NCI-H2107 (cell line): ENCODE measurements at places on chromosomes 2 and 18.
A peak's percentile ranks its signal among the peaks of the same experiment; 100 is the strongest.

DNA sequence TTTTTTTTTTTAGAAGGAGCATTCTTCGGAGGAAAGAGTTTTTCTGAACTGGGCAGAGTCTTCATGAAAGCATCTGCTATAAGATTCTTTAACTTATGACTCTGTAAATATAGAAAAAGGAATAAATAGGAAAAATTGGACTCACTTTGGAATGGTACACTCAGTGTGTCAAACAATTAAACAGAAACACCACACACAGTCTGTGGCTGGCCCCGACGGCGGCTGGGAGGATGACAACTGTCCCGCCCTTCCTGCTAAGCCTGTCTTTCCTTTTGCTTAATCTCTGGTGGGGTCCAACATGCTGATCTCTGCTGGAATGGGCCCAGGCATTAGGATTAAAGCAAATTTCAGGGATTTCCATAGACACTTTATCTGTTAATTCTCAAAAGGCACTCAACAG, 12.5 kb upstream of the RAB31 start:
- DNase-seq = no peak

GRCh38 chr2:210252699-210253606, 27.7 kb upstream of the ACADL start:
- DNase-seq = no peak

GRCh38 chr2:75090770-75091515, 108.4 kb downstream of the TACR1 start:
- no peak for DNase-seq

DNA sequence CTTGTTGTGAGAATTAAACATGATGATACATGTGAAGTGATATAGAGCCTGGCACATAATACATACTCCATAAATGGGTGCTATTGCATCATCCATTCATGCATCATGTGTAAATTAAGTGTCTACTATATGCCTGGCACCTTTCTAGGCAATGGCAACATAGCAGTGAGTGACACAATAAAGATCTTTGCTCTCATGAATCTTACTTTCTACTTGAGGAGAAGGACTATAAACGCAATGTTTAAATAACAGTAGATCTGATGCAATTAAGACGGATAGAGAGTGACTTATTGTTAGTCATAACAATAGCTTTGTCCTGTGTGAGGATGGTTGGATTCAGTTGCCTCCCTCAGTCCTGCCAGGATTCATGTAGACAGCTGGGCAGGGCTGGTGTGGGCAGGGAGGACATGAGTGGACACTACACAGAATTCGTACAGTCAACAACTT, 88.4 kb upstream of the NPAS2 start:
- no peak for DNase-seq

DNA sequence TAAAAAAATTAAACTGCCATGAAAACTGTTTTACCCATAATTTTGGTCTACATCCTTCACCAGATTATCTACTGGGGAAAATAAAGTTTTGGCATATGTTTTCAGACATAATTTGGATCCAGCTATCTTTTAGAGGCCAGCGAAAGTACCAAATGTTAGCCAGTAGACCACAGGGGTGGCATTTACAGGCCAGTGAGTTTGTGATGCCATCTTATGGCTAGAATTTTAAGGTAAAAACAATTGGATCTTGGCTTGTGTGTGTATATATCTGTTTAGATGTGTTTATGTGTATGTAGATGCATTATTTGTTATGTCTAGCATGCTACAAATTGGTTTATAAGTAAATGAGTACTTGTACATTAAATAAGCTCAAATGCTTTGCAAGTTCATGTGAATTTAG, 322.6 kb downstream of the ASXL3 start:
- DNase-seq = no peak

DNA sequence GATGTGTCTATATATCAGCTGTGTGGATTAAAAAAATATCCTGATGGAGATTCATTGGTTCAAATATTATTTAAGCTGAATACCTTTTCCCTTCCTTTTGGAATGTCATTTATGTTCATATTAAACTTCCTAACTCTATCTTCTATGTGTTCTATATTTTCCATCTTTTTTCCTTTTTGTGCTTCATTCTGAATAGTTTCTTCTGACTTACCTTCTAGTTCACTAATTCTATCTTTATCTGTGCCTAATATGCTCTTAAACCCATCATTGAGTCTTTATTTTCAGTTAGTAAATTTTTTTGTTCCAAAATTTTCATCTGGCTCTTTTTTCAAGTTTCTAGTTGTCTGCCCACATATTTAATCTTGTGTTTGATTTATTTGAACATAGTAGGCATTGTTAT, 219.4 kb upstream of the STON1 start:
- no peak for DNase-seq

DNA sequence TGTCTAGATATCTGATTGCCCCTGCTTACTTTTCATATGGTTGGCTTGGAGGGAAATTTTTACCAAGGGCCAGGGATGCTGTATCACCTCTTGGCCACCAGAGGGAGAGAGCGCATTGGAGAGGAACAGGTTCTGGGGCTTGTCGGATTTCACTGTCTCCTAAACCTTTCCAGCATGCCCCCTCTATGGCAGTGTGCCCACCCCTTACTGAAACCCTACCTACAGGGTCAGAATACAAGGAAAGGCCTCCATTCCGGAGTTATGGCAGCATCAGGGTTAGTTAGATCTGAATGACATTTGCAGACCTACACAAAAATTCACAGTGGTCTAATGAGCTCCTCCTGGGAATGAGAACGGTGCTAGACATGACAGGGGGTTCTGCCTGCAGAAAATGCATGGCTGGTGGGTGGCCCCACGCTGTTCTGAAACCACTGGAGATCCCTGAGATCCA, 5.8 kb downstream of the SLC14A2 start:
- peak; percentile 20 for DNase-seq

GRCh38 chr2:47704287-47704686, 78.7 kb upstream of the MSH6 start:
- no peak for DNase-seq

GRCh38 chr2:215680605-215681598, 245.0 kb upstream of the FN1 start:
- DNase-seq = peak; percentile 73

DNA sequence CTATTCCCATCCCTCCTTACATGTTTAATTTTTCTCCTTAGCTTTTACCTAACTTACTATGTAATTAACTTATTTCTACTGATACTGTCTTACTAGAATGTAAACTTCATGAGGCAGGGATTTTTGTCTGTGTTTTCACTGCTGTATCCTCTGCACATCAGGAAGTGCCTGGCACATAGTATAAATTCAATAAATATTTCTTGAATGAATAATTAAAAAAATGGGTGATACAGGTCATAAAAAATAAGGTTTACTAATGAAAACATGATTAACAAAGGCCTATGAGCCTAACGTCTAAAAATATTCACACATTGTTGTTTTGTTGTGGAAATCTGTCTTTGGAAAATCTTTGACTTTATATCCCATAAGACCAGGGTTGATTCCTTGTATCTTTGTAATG, 4.5 kb downstream of the RBKS start:
- no peak for DNase-seq

DNA sequence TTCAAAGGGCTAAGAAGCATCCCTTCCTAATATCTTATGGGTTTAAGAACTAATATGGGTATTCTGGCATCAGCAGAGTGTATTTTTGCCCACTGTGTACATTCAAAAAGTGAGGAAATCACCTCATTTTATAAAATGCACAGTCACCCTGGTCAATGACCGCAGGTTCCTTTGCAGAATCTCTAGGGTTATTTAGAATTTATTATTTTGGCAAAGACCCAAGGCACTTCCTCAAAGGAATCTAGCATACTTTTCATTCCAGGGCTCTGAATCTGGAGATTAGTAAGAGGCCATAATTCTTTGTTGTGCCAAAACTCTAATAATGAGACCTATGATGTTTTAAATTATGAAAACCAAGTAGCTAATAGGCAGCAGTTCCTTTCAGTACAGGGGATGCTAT, 27.2 kb upstream of the CDH2 start:
- DNase-seq = no peak

GRCh38 chr2:80592106-80592505, 287.6 kb upstream of the LRRTM1 start:
- no peak for DNase-seq

- DNase-seq = no peak
Measured at GRCh38 chr2:50006327-50006726, 852.0 kb upstream of the FSHR start.

- peak; percentile 1 for DNase-seq
Measured at GRCh38 chr2:68357605-68358337, 7.3 kb upstream of the PLEK start.

DNA sequence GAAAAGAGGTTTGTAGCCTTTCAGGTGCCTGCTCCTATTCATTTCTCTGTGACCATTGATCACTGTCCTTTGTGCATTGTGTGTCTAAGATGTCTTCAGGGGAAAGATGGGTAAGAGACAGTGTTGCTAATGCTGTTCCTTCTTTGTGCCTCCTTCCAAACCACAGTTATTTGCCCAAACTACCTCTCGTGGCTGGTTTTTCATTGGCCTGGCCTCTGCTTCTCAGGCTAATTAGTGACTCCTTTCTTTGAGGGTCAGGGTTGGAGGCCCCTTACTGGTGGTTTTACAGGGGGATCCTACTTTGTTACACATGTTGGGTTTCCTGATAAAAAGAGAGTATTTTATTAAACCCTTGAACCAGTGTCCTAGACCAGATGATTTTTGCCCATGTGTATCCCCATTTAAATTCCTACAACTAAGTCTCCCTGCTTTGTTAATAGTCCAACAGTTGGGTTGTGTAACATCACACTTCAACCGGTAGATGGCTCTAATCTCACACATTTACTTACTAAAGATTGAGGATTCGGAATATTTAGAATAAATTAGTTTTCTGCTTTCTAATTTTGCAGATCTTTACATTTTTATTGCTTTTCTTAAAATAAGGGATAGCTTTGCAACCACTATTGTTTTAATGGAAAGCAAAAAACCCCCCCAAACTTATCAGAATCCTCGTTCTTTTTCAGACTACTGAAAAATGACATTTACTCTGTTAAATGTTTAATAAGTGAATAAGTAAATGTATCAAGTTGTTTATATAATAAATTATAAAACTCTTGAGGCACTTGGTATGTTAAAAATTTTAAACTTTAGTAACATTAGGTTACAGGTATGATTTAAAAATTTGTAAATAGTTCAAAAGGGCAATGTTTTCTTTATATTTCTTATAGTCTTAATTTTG, 2.4 kb downstream of the MARS2 start:
- no peak for DNase-seq

GRCh38 chr2:174071321-174071720, 106.1 kb upstream of the SP3 start:
- DNase-seq = no peak

- DNase-seq = no peak
Measured at GRCh38 chr18:32175265-32175664, 14.6 kb upstream of the MEP1B start.

DNA sequence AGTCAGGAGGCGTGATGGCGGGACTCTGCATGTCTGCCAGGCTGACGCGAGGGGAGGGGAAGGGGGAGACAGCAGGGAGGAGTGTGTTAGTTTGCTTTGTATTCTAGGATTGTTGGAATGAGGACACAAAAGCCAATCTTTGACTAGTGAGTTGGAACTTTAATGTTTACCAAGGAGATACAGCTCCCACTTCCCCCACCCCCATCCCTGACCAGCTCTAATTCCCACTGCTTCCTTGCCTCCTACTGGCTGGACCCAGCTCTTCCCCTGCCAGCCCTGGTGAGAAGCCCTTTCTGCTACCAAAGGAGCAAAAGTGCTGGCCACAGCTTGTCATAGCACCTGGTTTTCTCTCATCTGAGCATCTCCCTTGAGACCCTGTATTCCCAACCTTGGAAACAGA, 84.5 kb downstream of the CELF4 start:
- DNase-seq = no peak

GRCh38 chr18:69580107-69580506, 179.4 kb downstream of the DOK6 start:
- DNase-seq = no peak

DNA sequence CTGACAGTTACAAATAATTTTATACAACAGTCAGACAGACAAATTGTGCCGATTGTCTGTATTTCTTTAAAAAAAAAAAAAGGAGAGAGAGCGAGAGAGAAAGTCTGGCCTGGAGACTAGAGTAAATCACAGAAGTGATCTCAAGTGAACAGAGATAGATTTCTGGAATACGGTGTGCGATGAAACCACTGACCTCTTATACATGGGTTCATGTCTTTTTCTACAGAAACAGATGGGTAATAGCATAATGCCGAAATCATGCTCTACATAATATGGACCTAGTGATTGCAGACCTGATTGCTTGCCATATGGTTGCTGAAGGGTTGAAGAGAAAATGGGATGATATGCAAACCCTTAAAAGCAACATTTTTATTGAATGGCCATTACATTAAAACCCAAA, 403.3 kb upstream of the FANCL start:
- no peak for DNase-seq

DNA sequence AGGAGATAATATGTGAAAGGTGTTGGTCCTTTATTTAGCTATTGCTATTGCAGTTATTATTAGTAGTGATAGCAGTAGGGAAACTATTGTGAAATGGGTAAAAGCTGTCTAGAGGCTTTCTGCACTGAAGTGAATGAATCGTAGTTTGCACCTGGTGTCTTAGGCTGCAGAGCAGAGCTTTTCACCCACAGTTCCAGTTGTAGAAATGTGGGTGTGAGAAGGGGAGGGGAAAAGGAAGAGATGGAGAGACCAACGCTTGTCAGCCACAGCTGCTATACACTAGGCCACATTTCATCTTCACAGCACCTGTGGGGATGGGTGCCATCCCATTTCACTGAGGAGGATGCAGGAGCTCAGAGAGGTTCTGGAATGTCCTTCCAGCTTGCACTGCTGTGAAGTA, 50.0 kb downstream of the TRPM8 start:
- DNase-seq = no peak

DNA sequence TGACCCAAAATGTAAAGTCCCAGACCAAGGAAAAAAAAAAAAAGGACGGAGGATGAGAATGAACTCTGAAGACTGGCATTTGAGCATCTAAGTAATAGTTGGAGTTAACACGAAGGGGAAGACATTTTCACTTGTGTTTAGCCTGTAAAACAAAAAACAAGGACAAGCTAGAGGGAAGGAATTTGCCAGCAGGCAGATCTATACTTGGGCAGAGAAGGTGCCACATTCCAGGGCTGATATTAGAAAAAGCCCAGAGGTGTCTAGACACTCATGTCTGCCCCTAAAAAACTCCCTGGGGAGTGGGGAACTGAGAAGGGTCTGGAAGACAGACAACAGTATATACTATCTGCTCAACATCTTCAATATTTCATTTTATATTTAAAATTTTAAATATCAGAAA, 171.1 kb downstream of the ZEB2 start:
- no peak for DNase-seq
